Upper lobe of right lung (tissue), 1 donor: ENCODE measurements at places on chromosomes 11 and 22. TPM values are rescaled to one million over a fixed set of nuclear protein-coding genes. Genes with fewer than 3 reads are reported as not detected.

GRCh38 chr11:134532921-134533421, 120.9 kb upstream of the B3GAT1 start:
- DNase-seq, result peak; percentile 60

DNA sequence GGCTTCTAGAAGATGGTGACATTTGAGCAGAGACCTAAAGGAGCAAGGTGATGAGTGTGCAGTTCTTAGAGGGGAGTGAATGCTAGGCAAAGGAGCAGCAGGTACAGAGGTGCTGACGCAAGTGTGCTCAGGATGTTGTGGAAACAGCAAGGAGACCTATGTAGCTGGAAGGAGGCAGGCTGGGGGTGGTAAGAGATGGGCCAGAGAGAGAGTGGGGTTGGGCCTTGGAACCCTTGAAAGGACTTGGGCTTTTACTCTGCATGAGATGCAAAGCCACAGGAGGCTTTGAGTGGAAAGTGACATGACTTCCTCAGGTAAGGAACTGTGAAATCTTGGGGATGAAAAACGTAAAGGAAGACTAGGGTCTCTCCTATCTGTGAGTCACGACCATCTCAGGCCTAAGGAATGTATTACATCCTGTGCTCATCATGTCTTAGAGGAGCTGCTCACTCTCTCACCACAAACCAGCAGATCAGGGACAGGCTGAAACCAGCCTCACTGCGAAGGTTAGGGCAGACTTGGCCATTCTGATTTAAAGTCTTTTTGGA, 65.4 kb downstream of the MICAL2 start:
- DNase-seq, result peak; percentile 9

DNA sequence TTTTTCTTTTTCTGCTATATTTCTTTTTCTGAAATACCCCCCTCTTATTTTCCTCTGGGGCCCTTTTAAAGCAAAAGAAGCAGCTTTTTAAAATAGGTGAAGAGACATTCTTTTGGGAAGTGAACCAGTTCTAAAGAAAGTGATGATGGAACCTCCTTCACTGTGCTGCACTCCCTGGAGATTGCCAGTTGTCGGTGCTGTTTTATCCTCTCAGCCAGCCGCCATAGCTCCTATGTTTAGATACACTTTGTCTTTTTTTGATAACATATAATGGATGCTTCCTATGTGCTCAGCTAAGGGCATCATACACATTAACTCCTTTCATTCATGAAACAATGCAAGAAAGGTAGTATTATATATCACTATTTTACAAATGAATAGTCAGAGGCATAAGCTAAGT, 14.0 kb downstream of the CFAP300 start:
- no peak for DNase-seq

GRCh38 chr22:27237080-27237741, 564.3 kb downstream of the MN1 start:
- no peak for DNase-seq

GRCh38 chr22:50204571-50204970, 3.8 kb downstream of the SELENOO start:
- no peak for DNase-seq

DNA sequence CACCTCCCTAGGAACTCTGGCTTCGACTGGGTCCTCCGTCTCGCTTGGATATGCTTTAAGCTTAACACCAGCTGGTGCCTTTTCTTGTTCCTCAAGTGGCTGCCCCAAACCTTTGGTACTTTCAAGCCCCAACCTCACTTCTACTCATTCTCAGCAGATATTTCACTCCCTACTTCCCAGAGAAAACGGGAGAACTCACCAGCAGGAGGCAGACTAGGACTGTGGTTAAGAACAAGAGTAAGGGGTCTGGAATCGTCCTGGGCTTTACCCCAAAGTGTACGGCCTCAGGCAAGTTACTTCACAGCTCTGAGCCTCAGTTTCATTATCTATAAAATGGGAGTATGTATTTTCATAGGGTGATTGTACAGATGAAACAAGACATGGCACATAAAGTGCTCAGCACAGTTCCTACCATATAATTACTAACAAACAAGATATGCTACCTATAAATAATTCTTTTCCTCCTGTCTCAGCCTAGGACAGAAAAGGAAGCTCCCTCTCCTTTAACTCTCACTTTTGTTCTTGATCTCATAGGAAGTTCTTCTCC, 37.8 kb downstream of the PAMR1 start:
- no peak for DNase-seq

- DNase-seq, result no peak
Measured at GRCh38 chr22:43859176-43859575, 3.1 kb downstream of the SULT4A1 start.

SLC25A17 gene
- total RNA-seq, result 13.8 TPM
